Progenitor cell of endocrine pancreas (in vitro differentiated cells): ENCODE measurements at places on chromosomes 12 and 14. TPM values are rescaled to one million over a fixed set of nuclear protein-coding genes. Genes with fewer than 3 reads are reported as not detected.

The SLC15A4 gene
- total RNA-seq, result 31.3 and 33.8 TPM in 2 replicates

The DPF3 gene
- total RNA-seq, result 2.2 and 3.0 TPM in 2 replicates

The SETD1B gene
- total RNA-seq, result 27.2 and 28.6 TPM in 2 replicates

The B4GALNT1 gene
- 0.73 and 1.1 TPM in 2 replicates for total RNA-seq

The TSFM gene
- 25.7 and 30.0 TPM in 2 replicates for total RNA-seq

The KCNJ8 gene
- 1.1 and 2.2 TPM in 2 replicates for total RNA-seq

The PLEK2 gene
- total RNA-seq, result 0.67 and 0.89 TPM in 2 replicates

The RHOJ gene
- total RNA-seq, result 1.8 and 1.9 TPM in 2 replicates

The SYCP3 gene
- not detected in 2 replicates for total RNA-seq

The FOXJ2 gene
- 20.0 and 20.8 TPM in 2 replicates for total RNA-seq

The GLIPR1L1 gene
- not detected in 2 replicates for total RNA-seq

The CCDC177 gene
- total RNA-seq, result 0.22 and 0.24 TPM in 2 replicates

The SLC4A8 gene
- total RNA-seq, result 10.6 and 11.8 TPM in 2 replicates

The SLC25A21 gene
- 2.5 and 3.1 TPM in 2 replicates for total RNA-seq

The SOX5 gene
- total RNA-seq, result 49.1 and 56.9 TPM in 2 replicates

The REP15 gene
- total RNA-seq, result 2.8 and 3.0 TPM in 2 replicates

The TAS2R8 gene
- total RNA-seq, result 0.24 TPM in 1 of 2 replicates, not detected in the other

The SLC22A17 gene
- total RNA-seq, result 26.2 and 29.3 TPM in 2 replicates

The PTPN6 gene
- 65.4 and 70.2 TPM in 2 replicates for total RNA-seq

The IGF1 gene
- 0.57 and 1.6 TPM in 2 replicates for total RNA-seq

The KRT86 gene
- total RNA-seq, result not detected in 2 replicates

The AICDA gene
- not detected in 2 replicates for total RNA-seq

The OR4E1 gene
- not detected in 2 replicates for total RNA-seq

The RTL1 gene
- 159 and 161 TPM in 2 replicates for total RNA-seq

The PLA2G1B gene
- 0.60 TPM in 1 of 2 replicates, not detected in the other for total RNA-seq

The ACOT4 gene
- total RNA-seq, result 1.3 and 1.5 TPM in 2 replicates

The GALNT9 gene
- 0.24 and 0.36 TPM in 2 replicates for total RNA-seq

The ENDOU gene
- total RNA-seq, result not detected in 2 replicates
